Pulmonary artery endothelial cell (primary cell): ENCODE measurements at places on chromosomes 7 and 10. TPM values are rescaled to one million over a fixed set of nuclear protein-coding genes. Genes with fewer than 3 reads are reported as not detected.

Gene CTBP2
- total RNA-seq: 92.1 and 129 TPM in 2 replicates

Gene AOAH
- total RNA-seq: not detected in 2 replicates

Gene SEC31B
- total RNA-seq: 2.3 and 2.4 TPM in 2 replicates

Gene GPR85
- total RNA-seq: 0.39 and 0.92 TPM in 2 replicates

Gene LLCFC1
- total RNA-seq: not detected in 2 replicates

Gene ZNF467
- 2.3 and 2.7 TPM in 2 replicates for total RNA-seq

Gene SHOC2
- 44.4 and 50.5 TPM in 2 replicates for total RNA-seq

Gene DRGX
- total RNA-seq: not detected in 2 replicates

Gene C7orf33
- total RNA-seq: not detected in 2 replicates

Gene TMEM273
- 0.78 and 1.3 TPM in 2 replicates for total RNA-seq

Gene FKBP9
- total RNA-seq: 119 and 144 TPM in 2 replicates

Gene C10orf67
- total RNA-seq: not detected in 2 replicates

Gene TRIL
- total RNA-seq: 0.33 and 0.63 TPM in 2 replicates

GRCh38 chr7:24705461-24705954, 51.8 kb downstream of the GSDME start:
- no peak for DNase-seq

- no peak for DNase-seq
Observed at GRCh38 chr7:12694817-12695216, 7.4 kb downstream of the ARL4A start.

DNA sequence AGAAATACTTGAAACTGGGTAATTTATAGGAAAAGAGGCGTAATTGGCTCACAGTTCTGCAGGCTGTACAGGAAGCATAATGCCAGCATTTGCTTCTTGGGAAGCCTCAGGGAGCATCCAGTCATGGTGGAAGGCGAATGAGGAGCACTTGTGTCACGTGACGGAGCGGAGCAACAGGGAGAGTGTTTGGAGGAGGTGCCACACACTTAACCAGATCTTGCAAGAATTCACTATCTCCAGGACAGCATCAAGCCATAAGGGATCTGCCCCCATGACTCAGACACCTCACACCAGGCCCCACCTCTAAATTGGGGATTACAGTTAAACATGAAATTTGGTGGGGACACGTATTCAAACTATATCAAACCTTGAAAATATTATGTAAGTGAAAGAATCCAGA, 89.3 kb downstream of the WIPF3 start:
- DNase-seq: no peak

GRCh38 chr7:117262546-117262945, 60.3 kb downstream of the WNT2 start:
- no peak for DNase-seq

GRCh38 chr7:72710983-72711382, 117.0 kb downstream of the TYW1B start:
- no peak for DNase-seq

DNA sequence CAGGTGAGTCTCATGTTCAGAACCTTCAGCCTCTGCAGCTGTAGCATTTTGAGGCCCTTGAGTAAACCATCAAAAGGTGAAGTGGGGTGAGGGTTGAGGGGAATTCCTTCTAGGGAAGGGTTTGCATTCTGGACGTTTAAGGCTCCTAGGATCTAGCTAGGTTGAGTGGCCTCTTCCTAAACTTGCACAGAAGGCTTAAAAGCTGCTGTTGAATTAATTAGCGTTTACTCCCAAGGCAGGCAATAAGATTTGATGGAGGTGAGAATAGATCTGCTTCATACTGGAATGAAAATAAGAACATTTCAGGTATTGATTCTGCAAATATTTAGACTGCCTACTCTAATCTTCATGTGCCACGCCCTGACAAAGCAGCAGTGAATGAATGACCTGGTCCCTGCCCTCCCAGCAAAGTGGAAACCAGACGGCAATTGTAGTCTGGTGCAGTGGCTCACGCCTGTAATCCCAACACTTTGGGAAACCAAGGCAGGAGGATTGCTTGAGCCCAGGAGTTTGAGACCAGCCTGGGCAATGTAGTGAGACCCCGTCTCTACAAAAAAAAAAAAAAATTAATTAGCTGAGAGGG, 11.4 kb upstream of the KPNA7 start:
- DNase-seq: no peak

- DNase-seq: no peak
Observed at GRCh38 chr7:18370633-18371032, 124.9 kb upstream of the HDAC9 start.

GRCh38 chr10:70963271-70963670, 74.9 kb upstream of the PCBD1 start:
- DNase-seq: no peak

DNA sequence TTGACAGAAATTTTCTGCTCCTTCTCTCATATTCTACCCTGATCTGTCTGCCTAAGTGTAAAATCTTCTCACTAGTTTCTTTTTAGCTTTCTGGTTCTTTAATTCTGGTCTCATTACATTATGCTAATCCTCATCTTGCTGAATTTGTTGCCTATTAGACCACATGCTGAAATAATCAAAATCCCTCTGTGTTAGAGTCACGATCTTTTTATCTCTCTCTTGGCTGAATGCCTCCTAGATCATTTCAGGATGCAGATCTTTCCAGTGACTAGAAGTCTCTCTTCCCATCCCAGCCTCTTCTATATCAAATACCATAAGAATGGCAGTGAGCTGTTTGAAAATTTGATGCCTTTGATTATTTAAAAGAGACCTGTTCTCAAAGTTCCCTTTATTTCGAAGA, 661.9 kb downstream of the SORCS1 start:
- DNase-seq: no peak

- no peak for DNase-seq
Observed at GRCh38 chr7:147804032-147804431, 786.5 kb upstream of the C7orf33 start.

DNA sequence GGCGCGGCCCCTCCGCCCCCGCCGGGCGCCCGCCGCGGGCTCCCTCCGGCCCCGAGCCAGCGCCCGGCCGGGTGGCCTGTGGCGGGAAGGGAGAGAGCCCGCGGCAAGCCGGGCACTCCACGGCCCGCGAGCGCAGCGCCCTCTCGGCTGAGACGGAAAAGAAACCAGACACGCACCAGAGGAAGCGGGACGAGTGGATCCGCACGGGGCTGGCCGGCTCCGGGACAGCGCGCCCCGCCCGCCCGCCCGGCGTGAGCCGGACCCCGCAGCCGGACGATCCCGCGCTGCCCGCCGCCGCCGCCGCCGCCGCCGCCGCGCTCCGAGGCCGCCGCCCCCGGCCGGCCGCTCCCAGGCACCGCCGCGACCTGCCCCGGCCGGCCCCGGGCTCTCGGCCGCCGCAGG, 300 bp downstream of the ARHGAP21 start:
- DNase-seq: no peak

DNA sequence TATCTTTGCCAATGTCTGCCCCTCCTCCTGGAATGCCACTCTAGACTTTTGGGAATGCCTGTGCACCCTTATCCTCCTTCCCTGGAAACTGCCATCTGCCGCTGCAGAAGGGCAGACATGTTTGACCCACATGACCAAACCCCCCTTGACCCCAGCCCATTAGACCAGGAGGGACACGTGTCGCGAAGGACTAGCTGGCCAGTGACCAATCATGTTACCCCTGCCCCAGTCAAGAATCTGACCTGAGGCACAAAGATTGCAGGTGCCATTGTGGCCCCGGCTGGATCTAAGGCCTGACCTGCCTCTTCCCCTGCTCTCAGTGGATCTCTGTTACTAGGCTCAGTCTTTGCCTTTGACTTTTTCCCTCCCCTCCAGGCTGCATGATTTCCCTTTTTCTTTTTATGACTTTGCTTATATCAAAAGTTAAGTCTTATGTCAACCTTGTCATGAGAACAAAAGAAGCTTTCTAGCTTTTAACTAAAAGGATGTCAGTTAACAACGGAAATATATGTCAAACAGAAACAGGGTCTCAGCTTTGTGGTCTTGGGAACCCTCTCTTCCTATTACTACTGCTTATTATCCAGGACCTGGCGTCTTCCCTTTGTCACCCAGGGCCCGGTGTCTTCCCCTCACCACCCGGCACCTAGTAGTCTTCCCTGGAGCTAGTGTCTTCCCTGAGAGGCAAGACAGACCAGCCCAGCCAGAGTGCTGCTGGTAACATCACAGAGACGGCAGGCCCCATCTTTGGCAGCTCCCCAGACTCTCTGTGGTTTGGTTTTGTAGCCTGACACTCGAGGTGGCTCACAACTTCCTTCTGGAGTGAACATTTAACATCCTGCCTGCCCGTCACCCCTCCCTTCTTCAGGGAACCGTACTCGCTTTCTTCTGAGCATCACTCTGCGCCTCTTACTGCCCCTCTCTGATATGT, 24.4 kb upstream of the PPIF start:
- no peak for DNase-seq

DNA sequence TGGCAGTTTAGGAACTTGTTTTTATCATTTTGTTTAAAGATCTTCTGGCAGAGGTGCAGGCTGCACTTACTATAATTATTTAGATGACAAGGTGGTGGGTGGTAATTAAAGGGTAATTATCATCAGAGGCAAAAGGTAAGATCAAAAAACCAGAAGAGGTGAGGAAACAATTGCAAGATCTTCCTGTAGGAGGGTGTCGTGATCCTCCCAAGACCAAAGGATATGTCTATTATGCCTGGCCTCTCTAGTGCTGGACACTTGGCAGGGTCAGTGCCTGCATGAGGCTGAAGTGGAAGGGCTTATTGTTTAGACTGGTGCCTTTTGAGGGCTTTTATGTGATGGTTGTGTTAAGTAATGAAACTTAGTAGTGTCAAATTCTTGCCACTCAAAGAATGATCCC, 1.8 kb upstream of the WAPL start:
- DNase-seq: no peak

DNA sequence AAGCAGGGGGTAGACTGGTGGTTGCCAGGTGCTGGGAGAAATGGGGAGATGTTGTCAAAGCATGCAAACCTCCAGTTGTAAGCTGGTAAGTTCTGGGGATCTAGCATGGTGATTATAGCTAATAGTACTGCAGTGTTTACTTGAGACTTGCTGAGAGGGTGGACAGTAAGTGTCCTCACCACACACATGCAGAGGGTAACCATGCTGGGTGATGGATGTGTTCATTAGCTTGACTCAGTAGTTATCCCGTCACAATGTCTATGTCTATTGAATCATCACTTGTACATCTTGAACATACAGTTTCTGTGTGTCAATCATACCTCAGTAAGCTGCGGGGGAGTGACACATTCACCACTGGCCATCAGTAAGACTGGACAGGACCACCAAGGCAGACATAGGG, 42.1 kb downstream of the GSDME start:
- no peak for DNase-seq

GRCh38 chr10:122126763-122127659, 138.0 kb downstream of the TACC2 start:
- DNase-seq: no peak

DNA sequence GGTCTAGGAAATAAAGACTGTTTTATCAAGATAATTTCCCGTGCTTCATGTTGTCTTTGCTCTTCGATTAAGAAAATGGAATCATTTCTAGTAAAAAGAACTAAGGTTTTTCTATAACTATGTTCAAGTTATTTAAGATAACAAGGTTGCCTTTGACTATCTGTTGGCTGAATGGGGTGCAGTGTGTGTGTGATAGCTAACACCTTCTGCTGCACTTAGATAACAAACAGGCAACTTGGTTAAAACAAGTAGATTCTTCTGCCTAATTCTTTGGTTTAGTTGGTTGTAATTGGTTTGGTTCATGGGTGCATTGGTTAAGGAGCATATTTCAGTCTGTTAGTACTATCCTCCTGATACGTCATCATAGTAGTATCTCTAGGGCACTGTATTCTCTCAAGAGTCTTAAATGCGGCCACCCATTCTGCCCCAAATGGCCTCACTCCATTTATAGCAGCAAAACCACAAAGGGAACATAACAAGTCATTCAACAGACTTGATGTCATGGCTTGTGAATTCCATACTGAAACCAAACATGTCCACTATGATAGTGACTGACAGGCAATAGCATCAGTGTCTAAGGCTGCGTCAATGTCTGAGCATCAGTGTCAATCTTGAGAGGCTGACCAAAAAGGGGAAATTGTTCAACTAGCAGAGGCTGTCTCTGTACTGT, 55.7 kb downstream of the CCDC3 start:
- DNase-seq: no peak

DNA sequence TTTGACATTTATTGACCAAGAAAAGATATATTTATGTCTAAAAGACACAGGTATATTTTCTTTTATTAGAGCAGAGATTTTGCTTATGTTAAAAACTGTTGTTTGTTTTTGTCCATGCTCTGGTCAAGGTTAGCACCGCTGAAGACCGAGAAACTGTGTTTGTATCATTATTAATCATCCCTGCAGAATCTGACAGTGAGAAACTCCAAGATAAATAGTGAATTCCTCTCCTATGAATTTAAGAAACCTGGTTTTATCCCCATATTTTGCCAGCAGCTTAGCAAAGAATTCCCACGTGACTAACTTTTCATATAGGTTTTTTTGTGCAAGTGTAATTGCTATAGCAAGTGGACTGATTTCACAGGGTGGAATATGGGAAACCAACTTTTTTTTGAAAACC, 77.6 kb downstream of the FRMD4A start:
- DNase-seq: no peak

- no peak for DNase-seq
Observed at GRCh38 chr10:96089116-96089515, 41.0 kb upstream of the ZNF518A start.

DNA sequence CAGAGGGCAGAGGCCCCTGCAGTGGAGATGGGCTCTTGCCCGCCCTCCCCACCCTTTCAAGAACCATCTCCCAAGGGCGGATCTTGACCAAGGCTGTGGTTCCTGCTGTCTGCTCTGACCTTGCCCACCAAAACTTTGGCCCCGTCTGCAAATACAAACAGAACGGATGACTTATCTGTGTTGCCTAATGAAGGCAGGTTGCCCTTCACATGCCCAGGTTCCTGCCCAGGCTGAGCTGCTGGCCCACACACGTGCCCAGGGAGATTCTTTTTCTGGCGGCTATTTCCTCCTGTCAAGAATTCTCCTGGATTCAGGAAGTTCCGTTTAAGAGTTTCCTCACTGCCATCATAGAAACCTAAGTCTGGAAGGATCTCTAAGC, 78.3 kb downstream of the PROSER2 start:
- DNase-seq: no peak

- no peak for DNase-seq
Observed at GRCh38 chr7:71976645-71977044, 435.5 kb downstream of the CALN1 start.
